ENCODE measurements at places on chromosomes 13 and 19. TPM values are rescaled to one million over a fixed set of nuclear protein-coding genes. Genes with fewer than 3 reads are reported as not detected.

DNA sequence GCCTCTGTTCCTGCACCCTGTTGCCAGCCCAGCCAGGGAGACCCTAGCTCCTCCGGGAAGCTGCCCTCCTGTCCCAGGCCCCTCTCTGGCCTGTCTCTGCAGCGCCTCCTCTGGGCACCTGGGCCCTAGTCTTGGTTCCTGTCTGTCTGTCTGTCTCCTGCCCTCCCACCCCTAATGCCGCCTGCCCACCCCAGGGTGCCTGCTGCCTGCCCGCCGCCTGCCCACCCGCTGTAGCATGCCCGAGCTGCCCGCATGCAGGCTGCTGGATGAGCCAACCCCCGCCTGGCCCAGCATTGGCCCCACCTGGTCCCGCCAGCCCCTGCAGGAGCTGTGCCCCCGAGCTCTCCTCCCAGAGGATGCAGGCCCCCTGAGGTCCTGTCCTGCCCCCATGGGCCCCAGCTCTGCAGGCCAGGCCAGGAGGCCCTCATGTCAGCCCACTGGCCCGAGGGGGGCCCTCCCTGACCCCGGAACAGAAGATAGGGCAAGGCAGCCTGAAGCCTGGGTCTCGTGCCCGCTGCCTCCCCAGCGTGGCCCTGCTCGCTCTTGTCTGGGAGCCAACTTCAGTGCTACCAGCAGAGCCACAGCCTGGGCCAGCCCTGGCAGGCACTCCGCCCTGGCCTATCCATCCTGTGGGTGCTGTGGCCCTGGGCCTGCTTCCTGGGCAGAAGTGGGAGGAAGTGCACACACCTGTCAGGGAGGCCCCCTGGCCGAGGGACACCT, 5.2 kb downstream of the MAP2K7 start:
- DNase-seq = no peak

GRCh38 chr13:26980099-26981031, 191.2 kb downstream of the USP12 start:
- no peak for DNase-seq

- no peak for DNase-seq
Measured at GRCh38 chr13:73722120-73722519, 412.1 kb downstream of the KLF12 start.

DNA sequence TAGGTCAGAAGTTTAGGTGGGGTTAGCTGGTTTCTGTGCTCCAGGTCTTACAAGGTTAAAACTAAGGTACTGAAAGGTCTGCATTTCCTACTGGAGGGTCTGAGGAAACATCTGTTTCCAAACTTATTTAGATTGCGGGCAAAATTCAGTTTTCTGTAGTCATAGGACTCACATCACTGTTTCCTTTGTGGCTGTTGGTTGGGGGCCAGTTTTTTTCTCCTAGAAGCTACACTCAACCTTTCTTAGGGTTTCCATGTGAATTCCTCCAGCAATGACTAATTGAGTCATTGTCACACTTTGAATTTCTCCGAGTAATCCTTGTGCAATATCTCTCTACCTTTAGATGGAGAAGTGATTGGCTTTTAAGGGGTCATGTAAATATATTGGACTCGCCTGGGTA, 773.4 kb upstream of the SLITRK1 start:
- DNase-seq = no peak

DNA sequence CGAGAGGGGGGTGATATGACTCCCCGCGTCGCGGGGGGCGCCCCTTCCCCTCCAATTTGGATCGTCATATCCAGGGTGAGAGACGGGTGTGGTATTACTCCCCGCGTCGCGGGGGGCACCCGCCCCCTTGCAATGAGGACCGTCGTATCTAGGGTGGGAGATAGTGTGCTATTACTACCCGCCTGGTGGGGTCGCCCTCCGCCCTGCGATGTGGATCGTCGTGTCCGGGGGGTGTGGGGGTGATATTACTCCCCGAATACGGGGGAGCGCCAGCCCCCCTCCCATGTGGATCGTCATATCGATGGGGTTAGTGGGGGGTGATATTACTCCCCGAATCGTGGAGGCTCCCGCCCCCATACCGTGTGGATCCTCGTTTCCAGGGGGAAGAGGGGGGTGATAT, 29.2 kb upstream of the RGCC start:
- DNase-seq = no peak

DNA sequence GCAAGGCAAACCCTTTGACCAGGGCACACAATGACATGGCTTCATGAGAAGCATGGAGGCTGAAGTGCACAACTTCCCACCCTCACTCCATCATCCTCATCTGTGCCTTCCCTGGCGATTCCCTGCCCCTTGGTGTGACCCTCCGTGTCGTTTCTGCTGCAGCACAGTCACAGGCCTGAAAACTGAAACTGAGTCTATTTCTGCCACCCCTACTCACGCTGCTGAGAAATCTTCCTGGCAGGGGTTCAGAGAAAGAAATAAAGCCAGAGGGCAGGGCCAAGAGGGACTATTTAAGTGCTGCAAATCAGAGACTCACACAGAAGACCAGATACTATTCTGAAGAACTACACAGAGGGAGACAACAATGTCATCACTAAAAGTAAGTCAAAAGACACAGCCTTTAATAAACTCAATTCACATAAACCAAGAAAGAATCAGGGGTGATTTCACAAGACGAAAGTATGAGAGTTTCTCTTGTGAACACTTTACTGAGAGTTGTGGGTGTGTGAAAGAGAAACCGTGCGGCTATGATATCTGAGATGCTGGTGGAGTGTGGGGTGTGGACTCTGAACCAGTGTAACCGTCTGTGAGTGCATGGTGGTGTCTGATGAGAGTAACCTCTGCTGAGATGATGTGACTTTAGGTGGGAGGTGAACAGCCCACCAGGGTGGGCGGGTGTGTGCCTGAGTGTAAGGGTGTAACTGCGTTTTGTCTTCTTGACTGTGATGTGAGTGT, 23.5 kb downstream of the LGALS16 start:
- DNase-seq = no peak

DNA sequence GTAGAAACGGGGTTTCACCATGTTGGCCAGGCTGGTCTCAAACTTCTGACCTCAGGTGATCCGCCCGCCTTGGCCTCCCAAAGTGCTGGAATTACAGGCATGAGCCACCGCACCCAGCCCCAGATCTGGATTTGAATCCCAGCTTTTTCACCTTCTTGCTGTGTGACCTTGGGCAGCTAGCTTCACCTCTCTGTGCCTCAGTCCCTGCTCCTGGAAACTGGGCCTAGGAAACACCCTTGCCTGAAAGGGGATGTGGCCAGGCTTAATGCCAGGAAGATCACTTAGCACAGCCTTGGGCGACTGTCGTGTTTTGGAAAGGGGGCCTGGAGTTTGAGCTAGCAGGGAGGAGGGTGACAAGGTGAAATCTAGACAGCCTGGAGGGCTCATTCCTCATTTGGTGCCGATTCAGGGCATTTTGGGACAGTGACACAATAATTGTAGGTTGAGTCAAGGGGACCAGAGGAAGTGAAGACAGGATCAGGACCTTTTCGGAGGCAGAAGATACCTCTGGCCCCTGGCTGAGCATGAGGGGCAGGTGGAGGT, 1.8 kb downstream of the PGPEP1 start:
- DNase-seq = no peak

GRCh38 chr13:30576528-30576927, 41.2 kb upstream of the USPL1 start:
- no peak for DNase-seq

- DNase-seq = no peak
Measured at GRCh38 chr13:45257638-45258333, 56.9 kb upstream of the KCTD4 start.

DNA sequence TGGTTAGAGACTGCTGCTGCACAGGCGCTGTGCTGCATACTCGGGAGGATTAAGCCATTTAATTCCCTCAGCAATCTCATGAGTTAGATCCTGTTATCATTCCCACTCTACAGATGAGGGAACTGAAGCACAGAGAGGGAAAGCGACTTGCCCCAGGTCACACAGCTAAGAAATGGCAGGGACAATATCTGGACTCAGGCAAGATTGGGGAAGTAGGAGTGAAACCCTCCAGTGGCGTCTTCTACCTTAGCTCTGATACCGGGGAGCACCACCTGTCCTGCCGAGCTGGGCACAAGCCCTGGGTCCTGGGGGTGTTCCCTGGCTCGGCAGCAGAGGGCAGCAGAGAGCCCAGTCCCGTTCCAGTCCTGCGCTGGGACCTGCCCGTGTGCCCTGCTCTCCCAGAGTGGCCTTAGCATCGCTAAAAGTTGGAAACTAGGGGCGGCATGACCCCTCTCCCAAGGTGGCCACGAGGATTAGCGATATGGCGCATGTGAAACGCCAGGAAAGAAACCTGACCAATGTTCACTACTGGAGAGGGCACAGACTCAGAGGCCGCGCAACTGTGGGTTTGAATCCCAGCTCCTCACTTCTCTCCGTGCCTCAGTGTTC, 20.5 kb downstream of the CYTH2 start:
- DNase-seq = peak; percentile 95

The PSPN gene
- total RNA-seq = 0.47 TPM

The TMTC4 gene
- total RNA-seq = 8.8 TPM

The ZNF585A gene
- total RNA-seq = 13.9 TPM

The DCT gene
- total RNA-seq = 51.4 TPM

The PRSS57 gene
- 0.32 TPM for total RNA-seq

The PEX11G gene
- 8.2 TPM for total RNA-seq
